ENCODE measurements at places on chromosomes 6 and 20.

- no peak for DNase-seq
Observed at GRCh38 chr20:4046311-4046924, 31.1 kb upstream of the RNF24 start.

GRCh38 chr6:108748959-108749358 lies 99.3 kb upstream of the ARMC2 start:
- no peak for DNase-seq

GRCh38 chr6:128371136-128371535 lies 149.3 kb downstream of the PTPRK start:
- DNase-seq, result no peak

- DNase-seq, result no peak
Observed at GRCh38 chr20:58598211-58599015, 52.7 kb upstream of the STX16 start.

DNA sequence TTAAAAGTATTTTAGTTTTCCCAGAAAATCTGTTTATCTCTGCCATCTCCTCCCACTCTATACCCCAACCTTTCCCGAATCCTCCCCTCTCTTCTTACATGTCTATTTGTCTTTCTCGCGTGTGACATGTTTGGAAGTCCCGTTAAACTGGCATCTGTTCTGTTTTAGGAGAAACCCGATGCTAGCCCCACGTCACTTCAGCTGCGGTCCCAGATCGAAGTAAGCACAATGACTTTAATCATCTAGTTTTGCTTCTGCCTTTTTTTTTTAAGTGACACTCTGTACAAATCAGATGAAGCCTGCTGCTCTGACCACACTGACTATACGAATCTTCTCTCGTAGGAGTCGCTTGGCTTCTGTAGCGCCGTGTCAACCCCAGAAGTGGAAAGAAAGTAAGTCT lies 97.4 kb downstream of the SASH1 start:
- no peak for DNase-seq

GRCh38 chr20:51651921-51652549 lies 109.5 kb upstream of the NFATC2 start:
- no peak for DNase-seq

DNA sequence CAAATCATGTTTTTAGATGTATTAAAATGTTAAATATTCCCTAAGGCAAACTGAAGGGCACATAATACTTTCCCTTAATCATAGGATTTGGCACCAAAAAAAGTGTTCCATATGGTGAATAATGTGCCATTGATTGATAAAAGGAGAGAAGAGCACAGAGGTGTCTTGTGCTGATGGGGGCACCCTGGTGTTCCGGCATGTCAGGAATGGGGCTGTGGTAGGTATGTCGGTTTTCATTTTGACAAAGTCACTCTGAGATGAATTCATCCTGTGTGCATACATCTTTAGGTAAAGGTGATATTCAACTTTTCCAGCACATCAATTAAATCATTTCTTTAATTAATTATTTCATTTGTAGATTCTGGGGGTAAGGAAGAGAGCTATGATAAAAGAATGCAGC lies 36.8 kb downstream of the CENPW start:
- no peak for DNase-seq
